Breast epithelium (tissue), 4 donors: ENCODE measurements at places on chromosomes 6 and 20. TPM values are rescaled to one million over a fixed set of nuclear protein-coding genes. Genes with fewer than 3 reads are reported as not detected.

GRCh38 chr20:37220731-37221130, 40.9 kb downstream of the GHRH start:
- no peak for DNase-seq

DNA sequence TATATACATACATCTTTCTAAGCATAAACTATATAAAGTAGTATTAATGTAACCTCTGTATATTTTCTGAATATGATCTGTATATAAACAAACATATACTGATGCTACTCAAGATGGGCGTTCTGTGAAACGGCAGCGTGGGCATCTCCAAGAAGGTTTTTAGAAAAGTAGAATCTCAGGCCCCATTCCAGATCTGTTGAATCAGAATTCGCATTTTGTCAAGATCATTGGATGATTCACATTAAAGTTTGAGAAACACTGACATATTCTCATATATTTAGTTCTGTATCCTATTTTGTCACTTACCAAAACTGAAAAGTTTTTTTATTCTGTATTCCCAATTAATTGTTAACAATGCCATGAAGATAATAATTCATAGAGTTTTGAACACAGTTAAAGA, 5.5 kb downstream of the C6orf141 start:
- no peak for DNase-seq

DNA sequence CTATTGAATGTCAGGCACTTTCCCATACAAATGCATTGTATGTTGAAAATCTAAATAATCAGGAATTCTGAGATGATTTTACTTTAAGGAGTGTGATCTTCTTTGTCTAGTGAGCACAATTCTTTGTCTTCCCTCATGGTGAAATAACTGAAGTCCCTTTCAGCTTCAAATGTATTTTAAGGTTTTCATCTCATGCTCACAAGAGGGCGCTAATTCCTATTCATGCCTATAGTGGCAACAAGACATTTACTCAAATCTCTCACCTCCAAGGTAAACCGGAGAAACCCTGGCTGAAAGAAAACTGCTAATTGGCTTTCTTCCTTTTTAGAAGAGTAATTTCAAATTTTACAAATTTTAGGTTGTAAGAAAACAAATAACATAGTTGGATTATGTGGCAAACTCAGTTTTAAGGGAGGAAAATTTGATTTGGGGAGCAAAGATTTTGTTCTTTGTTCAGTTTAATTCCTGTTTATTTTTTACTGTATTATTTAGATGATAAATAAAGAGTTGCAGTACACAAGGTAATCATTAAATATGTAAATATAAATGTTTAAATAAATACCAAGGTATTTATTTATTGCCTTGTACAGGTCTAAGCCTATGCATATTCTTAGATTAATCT, 69.1 kb downstream of the SLC35F1 start:
- no peak for DNase-seq

- DNase-seq, result no peak
Observed at GRCh38 chr6:7247179-7247456, 65.9 kb downstream of the SSR1 start.

The HRH3 gene
- not detected for total RNA-seq

GRCh38 chr20:5767493-5768098, 17.4 kb downstream of the SHLD1 start:
- DNase-seq, result no peak

The BFSP1 gene
- 2.8 TPM for total RNA-seq

The FAM83D gene
- total RNA-seq, result 0.33 TPM

GRCh38 chr6:165863801-165864200, 200.8 kb upstream of the PDE10A start:
- no peak for DNase-seq

The SIRPB1 gene
- 2.6 TPM for total RNA-seq

DNA sequence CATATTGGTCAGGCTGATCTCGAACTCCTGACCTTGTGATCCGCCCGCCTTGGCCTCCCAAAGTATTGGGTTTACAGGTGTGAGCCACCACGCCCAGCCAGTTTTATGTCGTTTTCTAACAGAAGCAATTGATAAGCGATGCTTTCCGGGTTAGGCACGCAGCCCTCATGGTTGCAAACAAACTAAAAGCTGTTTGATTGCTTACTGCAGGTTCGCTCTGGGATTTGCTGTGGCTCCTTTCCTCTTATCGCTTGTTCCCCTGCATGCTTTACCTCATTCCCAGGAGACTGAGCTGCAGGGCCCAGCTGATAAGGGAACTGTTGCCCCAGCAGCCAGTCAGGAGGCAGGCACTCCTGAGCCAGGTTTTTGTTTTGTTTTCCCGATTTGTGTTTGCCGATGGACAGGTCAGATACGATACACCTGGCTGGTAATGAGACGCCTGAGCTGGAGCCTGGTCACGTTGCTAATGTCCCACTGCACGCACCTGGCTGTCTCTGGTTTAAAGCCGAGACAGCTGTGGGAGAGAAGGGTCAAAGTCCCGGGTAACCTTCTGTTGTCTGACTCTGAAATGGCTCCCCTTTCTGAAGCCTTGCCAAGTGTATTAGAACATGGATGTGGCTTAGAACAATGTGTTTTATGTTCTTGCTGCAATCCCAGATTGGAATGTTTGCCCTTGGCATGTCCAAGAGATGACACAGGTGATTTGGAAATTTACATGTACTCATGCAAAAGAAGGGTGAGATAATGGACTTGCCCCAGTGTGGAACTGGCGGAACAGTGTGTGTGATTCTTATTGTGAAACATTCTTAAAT, 19.9 kb downstream of the DSP start:
- DNase-seq, result no peak

The LYRM2 gene
- 27.4 TPM for total RNA-seq

- DNase-seq, result no peak
Observed at GRCh38 chr6:32298632-32299336, 72.9 kb downstream of the TSBP1 start.

DNA sequence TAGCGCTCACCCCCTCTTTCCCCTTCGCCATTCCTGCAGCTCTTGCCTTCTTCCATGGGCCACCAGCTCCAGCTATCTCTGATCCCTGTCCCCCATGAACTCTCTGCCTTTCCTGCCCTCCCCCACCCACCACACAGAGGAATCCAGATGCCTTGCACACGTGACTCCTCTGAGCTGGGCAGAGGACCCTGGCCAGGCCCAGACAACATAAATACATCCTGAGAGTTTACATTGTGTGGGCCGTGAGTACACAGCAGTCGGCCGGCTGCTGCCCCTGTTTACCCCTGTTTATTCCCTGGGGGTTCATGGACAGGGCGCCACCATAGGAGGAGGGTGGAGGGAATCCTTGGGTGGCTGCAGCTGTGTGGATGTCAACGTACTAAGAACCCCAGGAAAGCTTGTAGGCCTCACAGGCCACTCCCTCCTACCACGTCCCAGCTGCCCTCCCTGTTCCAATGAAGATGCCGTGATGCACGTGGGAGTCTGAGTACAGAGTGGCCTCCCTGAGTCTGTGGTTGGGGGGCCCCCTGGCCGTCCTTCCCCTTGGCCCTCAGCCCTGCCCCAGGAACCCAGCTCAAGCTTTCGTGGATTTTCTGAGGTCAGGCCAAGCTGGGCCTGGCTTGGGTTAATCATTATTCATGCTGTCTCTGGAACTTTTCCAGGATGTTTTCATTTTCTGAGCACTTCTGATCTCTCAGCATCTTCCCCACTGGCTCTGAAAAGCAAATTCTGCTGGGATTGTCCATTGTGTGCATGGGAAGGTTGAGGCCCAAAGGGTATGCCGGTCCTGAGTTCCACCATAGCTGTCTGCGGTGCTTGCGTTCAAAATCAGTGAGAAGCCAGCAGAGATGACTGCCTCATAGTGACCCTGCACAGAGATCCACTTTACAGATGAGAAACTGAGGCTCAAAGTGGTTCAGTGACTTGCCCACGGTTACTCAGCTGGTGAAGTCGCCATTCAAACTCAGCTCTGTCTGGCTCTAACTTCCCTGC, 136.3 kb downstream of the MRPL14 start:
- no peak for DNase-seq

GRCh38 chr6:331622-332521, 39.6 kb downstream of the DUSP22 start:
- DNase-seq, result no peak

- DNase-seq, result no peak
Observed at GRCh38 chr6:159979136-159979874, 10.4 kb downstream of the IGF2R start.

GRCh38 chr6:74269600-74269858, 573.5 kb downstream of the CD109 start:
- no peak for DNase-seq

DNA sequence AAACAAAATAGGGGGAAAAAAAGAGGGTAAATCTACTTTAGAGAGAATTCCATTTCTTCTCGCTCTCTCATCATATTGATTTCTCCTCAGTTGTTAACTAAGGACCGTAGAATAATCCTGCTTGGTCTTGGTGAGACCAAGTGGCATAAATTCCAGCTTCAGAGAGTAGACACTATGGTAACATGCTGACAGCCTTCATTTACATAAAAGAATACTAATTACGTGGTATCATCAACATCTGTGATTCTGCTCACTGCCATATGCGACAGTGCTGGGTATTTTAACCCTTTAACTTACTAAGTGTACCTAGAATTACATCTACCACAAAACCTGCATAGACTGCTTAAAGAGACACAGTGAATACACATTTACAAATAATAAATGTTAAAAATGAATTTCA, 27.1 kb downstream of the TOMM6 start:
- no peak for DNase-seq

DNA sequence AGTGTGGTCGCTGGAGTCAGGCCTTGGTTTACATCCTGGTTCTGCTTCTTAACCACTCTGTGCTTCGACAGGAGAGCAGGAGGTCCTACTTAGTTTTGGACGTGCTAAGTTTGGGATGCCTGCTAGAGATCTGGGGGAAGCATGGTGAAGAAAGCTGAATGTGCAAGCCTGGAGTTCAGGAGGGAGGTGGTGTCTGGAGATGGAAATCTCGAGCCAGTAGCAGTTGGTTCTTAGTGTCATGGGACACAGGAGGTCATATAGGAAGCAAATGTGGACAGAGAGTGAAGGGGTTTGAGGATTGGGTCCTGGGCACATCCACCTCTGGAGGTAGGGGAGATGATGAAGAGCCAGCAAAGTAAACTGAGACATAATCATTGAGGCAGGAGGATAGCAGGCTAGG, 131.4 kb downstream of the SYCP2 start:
- no peak for DNase-seq

The HLA-DOA gene
- total RNA-seq, result 5.7 TPM

GRCh38 chr6:32114796-32115195, 5.7 kb upstream of the TNXB start:
- DNase-seq, result no peak

DNA sequence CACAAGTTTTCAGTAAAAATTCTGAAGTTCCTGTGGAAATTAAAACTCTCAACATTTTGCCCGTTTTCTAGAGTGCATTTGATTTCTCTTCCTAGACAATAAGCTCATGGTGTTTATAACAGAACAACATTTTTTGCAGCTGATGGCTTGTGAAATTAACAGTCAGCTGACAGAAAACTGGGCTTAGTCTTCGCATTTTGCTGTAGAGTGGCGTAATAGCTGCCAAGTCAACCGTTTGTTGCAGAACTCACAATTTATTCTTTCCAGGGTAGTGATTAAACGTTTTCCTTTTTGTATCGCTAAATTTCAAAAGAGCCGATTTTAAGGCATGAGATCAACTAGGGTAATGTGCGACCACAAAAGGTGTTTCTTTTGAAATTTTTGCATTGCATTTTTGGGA, 1.4 kb downstream of the SPO11 start:
- no peak for DNase-seq

DNA sequence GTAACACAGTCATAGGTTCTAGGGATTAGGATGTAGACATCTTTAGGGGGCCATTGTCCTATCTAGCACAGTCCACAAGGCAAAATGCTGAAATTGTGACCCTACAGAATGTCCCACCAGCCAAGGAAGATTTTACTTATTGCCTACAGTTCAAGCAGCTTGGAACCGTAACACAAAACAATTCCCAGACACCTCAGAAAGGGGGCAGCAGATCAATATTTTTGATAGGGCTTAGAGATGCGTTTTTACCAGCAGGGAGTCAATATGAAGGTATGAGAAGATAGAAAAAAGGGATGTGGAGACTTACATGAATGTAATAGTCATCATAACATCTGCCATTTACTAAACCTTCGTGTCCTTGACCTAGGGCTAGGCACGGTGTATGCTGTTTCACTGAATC, 81.0 kb downstream of the TMEM170B start:
- DNase-seq, result no peak

- no peak for DNase-seq
Observed at GRCh38 chr6:130676077-130676772, 151.0 kb upstream of the SMLR1 start.

DNA sequence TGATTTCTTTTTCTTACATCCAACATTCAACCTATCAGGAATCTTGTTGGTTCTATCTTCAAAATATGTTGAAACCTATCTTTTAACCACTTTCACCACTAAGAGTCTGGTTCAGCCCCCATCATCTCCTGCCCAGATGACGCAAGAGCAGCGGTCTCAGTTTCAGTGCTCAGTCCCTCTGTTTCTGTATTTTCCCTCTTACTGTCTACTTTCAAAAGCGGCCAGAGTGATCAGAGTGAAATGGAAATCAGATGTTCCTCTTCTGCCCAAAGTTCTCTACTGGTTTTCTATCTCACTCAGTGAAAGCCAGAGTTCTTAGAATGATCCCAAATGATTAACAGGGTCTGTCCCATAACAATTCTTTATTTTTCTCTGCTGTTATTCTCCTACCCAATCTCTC, 147.9 kb upstream of the PDE7B start:
- DNase-seq, result no peak

GRCh38 chr6:93319304-93319703, 100.1 kb downstream of the EPHA7 start:
- no peak for DNase-seq

The PDYN gene
- total RNA-seq, result not detected

GRCh38 chr20:45317826-45318225, 9.7 kb upstream of the MATN4 start:
- no peak for DNase-seq

- no peak for DNase-seq
Observed at GRCh38 chr20:38000293-38000692, 33.0 kb downstream of the TTI1 start.

GRCh38 chr20:23279836-23280235, 70.8 kb upstream of the NXT1 start:
- DNase-seq, result no peak

The CD24 gene
- 470 TPM for total RNA-seq

- no peak for DNase-seq
Observed at GRCh38 chr20:37543828-37544227, 16.2 kb upstream of the BLCAP start.

- DNase-seq, result no peak
Observed at GRCh38 chr20:23046431-23046830, 3.0 kb downstream of the THBD start.

- no peak for DNase-seq
Observed at GRCh38 chr20:53847139-53847836, 223.1 kb downstream of the BCAS1 start.

The NOTCH4 gene
- 23.8 TPM for total RNA-seq

DNA sequence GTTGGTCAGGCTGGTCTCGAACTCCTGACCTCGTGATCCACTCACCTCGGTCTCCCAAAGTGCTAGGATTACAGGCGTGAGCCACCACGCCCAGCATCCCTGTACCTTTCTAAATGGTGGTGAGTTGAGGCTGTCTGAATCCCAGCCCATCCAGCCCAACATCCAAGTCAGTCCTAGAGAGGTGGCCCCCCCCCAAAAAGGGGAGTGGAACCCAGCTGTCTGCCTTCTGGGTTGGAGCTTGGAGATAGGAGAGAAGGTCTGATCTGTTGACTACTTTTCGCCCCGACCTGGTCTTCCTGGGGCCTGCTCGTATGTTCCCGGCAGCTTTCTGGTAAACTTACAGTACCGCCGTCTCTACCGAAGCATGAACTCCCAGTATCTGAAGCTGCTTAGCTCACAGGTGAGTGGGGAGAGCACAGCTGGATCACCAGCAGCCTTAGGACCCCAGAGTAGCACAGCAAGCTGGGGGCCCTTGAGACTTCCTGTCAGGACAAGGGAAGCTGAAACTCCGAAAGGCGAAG, 5.6 kb downstream of the CTSA start:
- DNase-seq, result no peak

- peak; percentile 93 for DNase-seq
Observed at GRCh38 chr6:30828027-30828962, 56.0 kb upstream of the DDR1 start.
